Spleen (tissue), 13 donors: ENCODE measurements at places on chromosomes 2 and 18.

DNA sequence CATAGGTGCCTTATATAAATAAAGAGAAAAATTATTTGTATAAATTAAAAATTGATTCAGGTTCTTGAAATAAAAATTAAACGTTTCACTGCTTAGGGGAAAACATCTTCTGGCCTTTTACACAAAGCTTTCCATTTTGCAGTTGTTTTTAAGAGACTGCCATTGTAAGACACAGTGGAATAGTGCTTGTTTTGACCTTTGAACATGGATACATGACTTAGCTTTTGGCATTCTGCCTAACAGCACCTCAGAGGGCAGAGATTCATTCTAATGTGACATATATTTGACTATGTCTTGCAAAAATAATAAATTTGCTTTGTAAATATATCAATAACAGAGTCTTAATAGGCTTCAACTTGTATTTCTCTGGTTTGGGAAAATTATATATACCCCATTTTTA, 142.1 kb downstream of the SLC4A10 start:
- H3K27ac ChIP-seq, result no peak overlapping the region
- no peaks in the 10 kb centered on the region for H3K36me3 ChIP-seq
- no peak overlapping the region for H3K4me3 ChIP-seq

- no peak overlapping the region for H3K4me3 ChIP-seq
- no peaks in the 10 kb centered on the region for H3K36me3 ChIP-seq
- H3K4me1 ChIP-seq, result no peaks in the 10 kb centered on the region
- no peaks in the 10 kb centered on the region for H3K27me3 ChIP-seq
Measured at GRCh38 chr2:180063494-180064092, 56.5 kb upstream of the CWC22 start.

- no peaks in the 10 kb centered on the region for H3K36me3 ChIP-seq
- H3K4me1 ChIP-seq, result no peaks in the 10 kb centered on the region
- no peak overlapping the region for H3K27ac ChIP-seq
- H3K27me3 ChIP-seq, result no peaks in the 10 kb centered on the region
- no peak for DNase-seq
- no peak overlapping the region for H3K4me3 ChIP-seq
Measured at GRCh38 chr2:67295851-67296250, 101.3 kb upstream of the ETAA1 start.

GRCh38 chr2:12004713-12005112, 258.3 kb downstream of the LPIN1 start:
- H3K27me3 ChIP-seq, result no peaks in the 10 kb centered on the region
- no peak overlapping the region for H3K4me3 ChIP-seq
- DNase-seq, result no peak
- H3K4me1 ChIP-seq, result peaks cover 12% of the 10 kb centered on the region
- no peak overlapping the region for H3K27ac ChIP-seq
- no peaks in the 10 kb centered on the region for H3K36me3 ChIP-seq

- peaks cover 11% of the 10 kb centered on the region for H3K36me3 ChIP-seq
- no peak overlapping the region for H3K27ac ChIP-seq
Measured at GRCh38 chr18:24027156-24027827, 12.7 kb downstream of the TTC39C start.

DNA sequence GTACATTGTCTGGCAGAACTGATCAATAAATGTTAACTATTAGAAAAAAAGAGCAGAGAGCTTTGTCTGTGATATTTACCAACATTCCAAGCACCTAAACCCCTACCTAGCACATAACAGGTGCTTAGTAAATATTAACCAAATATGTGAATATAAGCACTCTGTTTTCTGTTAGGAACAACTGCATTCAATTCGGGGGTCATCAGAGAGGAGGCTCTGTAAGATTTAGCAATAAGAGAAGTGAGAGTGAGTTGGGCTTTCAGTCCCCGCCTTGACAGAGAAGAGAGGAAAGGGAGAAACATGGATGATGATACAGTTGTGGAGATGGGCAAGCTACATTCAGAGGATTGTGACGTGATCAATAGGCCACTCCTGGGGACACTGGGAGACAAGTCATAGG, 47.7 kb downstream of the MYOM1 start:
- no peak for DNase-seq
- H3K27ac ChIP-seq, result no peak overlapping the region
- H3K36me3 ChIP-seq, result no peaks in the 10 kb centered on the region
- H3K4me1 ChIP-seq, result no peaks in the 10 kb centered on the region
- H3K27me3 ChIP-seq, result no peaks in the 10 kb centered on the region
